ENCODE measurements at places on chromosomes 6 and 20. TPM values are rescaled to one million over a fixed set of nuclear protein-coding genes. Genes with fewer than 3 reads are reported as not detected.

- DNase-seq, result no peak
Measured at GRCh38 chr6:2938632-2939083, 32.7 kb downstream of the SERPINB6 start.

- DNase-seq, result no peak
Measured at GRCh38 chr6:31775184-31775583, 1.9 kb downstream of the VWA7 start.

The HAO1 gene
- not detected for total RNA-seq

DNA sequence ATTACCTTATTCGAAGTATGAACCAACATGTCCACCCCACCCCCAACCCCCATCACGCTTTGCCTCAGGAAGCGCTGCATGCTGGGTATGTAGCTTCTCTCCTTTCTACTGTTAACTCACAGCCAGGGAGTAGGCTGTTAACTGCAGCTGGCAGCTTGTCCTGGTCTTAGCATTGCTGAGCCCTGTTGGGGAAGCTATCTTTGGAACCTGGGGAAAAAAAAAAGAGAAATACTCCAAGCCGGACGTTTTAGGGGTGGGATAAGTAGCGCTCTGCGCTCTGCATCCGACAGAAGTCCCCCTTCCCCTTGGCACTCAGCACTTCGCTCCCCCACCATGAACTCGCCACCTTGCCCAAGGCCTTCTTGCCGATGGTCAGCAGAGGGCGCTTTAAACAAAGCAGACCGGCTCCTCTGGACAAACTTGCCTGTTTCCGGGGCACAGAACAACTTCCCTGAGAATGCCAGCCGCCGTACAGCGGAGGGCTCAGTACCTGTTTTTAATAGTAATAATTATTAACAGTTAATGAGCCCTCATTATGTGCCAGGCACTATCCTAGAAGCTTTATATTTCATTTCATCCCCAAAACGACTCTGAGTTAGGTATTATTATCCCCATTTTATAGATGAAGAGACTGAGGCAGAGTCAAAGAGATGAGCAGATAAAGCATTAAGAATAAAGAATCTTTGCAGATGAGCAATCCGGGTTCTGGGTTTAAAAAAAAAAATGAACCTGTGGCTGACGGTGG is 35.2 kb upstream of the MDFI start:
- peak; percentile 85 for DNase-seq

The VARS2 gene
- total RNA-seq, result 33.2 TPM

DNA sequence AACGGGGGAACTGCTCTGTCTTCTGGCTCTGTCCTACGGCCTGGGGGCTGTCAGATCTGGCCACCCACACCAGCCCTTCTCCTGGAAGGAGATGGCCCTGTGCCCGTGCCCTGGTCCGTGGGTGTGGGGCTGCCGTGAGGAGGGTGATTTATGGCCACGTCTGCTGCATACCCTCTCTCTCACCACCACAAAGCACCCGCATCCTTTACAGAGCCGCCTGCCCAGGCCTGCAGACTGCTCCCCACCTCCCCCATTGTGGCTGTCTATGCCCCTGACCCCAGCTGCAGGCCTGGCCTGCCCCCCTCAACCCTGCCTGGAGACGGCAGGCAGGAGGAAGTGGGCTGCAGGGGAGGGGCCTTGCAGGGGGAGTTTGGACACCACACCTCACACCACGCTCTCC is 72.7 kb upstream of the GATA5 start:
- DNase-seq, result no peak

DNA sequence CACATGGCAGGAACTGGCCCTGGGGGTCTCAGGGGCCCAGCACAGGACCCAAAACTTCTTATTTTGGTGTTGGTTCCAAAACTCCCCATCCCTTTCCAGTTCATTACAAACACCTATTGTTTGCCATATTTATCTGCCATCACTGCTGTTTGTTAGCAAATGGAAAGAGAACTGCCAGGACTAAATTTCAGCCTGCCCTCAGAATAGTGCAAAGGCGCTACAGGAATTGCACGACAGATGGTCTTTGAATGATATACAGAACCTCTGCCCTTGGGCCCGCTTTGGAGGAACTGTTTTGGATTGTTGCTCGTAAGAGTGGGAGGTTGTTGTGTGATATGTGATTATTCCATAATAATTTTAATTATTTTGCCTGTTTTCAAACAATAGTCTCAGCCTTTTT is 199.0 kb upstream of the FBXL4 start:
- no peak for DNase-seq

The GJA1 gene
- total RNA-seq, result 74.2 TPM

Data from ureter (tissue), 1 donor.